ENCODE measurements at places on chromosomes 1 and 21.

DNA sequence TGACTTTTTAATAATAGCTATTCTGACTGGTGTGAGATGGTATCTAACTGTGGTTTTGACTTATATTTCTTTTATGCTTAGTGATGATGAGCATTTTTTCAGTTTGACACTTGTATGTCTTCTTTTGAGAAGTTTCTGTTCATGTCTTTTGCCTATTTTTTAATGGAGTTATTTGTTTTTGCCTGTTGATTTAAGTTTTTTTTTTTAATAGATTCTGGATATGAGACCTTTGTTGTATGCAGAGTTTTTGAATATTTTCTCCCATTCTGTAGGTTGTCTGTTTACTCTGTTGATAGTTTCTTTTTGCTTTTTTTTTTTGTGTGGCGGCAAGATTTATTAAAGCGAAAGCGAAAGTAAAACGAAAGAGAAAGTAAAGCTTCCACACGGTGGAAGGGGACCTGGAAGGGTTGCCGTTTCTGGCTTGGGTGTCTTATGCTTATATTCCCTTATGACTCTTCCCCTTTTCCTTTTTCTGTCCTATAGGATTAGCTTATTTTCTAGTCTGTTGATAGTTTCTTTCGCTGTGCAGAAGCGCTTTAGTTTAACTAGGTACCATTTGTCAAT lies 67.6 kb downstream of the TBX19 start:
- no peak for DNase-seq

DNA sequence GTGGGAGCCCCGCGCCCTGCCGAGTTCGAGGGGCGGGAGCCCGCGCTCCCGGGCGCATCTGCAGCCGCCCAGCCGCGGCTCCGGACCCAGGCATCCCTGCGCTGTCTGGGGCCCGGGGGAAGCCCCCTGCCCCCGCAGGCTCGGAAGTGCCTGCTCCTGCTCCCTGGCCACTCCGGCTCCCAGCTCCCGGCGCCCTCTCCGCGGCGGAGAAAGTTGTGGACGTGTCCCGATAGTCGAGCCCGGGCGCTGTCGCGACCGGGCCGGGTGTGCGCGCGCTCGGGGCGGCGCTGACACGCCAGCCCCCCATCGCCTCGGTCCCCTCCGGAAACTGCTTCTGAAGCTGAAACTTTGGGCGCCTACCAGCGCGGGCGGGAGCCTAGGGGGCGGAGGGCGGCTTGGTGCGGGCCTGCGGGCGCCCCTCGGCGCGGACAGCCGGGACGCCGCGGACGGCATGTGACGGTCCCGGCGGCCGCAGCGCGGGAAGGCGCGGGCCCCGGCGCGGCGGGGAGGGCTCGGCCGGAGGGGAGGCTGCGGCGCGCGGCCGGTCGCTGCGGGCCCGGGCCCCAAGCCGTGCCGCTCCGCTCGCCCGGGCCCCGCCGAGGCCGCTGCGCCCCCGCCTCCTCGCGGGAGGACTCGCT lies 515 bp downstream of the MAN1C1 start:
- DNase-seq, result no peak

- DNase-seq, result no peak
Observed at GRCh38 chr1:204084247-204084772, 11.4 kb downstream of the SOX13 start.

- no peak for DNase-seq
Observed at GRCh38 chr1:169161496-169162194, 55.2 kb downstream of the ATP1B1 start.

DNA sequence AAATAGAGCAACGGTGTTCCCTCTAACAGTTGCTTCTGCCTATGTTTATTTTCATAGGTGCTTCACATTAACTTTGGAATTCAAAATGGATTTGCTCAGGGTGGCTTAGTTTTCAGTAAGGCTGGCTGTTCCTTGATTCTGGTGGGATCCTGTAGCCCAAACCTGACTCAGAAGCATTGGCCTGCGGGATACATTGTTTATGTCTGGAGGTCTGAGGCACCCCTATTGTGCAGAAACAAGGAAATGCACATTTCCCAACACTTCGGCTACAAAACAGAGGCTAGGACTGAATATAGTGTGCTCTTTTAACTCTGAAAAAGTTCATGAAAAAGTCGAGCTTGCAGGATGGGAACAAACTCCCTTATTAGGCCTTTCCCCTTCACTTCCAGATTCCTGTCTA lies 133.8 kb upstream of the F3 start:
- no peak for DNase-seq

- no peak for DNase-seq
Observed at GRCh38 chr1:200355801-200356200, 54.0 kb downstream of the ZNF281 start.

GRCh38 chr1:8416881-8417280 lies 99.0 kb downstream of the SLC45A1 start:
- no peak for DNase-seq

DNA sequence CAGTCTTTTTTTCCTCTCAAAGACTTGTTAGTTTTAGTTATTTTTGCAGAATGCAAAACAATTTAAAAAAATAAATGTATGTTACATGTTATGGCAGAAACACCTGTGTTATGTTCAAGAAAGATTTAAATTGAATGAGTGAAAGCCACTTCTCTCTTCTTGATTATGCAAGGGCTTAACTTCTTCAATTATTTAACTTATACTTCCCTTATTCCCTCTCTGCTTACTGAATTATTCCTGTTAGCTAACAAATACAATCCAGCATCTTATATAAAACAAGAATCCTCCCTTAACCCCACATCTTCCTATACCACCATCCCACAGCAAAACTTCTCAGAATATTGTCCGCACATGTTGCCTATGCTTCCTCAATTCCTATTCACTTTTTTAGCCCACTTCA lies 10.7 kb upstream of the FCER1A start:
- no peak for DNase-seq

DNA sequence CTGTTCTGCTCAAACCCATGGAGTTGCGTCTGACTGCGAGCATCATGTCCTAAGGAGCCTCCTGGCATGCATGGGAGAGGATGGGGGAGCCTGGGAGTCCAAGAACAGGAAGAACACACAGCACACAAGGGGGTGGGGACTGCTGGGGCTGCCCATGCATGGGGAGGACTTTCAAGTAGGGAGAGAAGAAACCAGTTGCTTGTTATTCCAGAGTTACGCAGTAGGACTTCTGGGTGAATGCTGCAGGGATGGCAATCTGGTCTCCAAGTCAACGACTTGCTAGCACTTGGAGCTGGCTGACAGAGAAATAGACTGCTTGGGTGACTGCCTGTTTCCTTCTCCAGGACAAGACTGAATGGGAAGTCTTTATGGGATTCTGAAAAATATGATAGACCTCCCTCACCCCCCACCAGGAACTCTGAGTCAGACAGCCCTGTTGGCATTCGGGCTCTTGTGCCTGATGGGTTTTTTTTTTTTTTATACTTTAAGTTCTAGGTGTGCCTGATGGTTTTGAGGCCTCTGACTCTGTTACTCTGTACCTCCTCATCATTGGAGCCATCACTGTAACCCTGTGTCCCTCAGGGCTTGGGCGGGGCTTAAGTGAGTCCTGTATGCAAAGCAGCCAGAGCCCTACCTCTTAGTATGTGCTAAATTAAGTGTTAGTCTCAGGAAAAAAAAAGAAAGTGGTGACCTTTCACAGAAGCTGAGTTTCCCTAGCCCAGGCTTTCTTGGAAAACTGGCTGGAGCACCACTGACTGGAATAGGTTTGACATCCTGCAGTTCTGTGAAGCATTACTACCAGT lies 30.3 kb downstream of the MAP3K21 start:
- no peak for DNase-seq

DNA sequence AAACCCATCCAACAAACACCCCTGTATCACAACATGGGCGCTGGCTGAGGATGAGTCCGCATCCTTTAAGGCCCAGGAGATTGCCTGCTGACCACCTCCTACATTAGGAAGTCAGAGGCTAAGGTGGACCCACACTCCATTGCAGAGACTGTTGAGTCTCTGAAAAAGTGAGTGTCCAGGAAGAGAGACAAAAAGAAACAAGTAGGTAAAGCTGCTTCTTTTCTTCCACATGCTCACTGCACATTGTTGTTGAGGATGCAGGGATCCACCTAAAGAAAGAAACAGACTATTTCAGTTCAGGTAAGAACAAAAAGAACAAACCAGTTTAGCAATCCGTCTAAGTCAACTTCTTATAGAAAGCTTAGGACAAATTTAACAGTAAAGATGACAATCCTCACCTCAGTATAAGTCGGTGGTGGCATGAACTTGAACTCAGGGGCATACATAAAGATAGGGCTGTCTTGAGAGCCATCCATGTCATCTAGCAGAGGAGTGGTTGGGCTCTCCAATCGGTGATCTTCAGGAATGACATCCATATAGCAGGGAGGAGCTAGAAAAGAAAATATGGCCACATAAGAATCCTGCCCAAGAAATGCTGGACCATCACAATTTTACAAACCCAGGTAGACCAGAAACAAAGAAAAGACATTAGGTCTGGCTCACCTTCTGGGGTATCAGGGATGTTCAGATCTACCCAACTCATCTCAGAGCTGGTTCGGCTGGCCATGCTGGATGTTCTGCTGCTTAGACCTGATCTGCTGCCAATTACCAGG lies 2.6 kb downstream of the TXNIP start:
- no peak for DNase-seq

- no peak for DNase-seq
Observed at GRCh38 chr1:208177656-208178055, 66.5 kb downstream of the PLXNA2 start.

- DNase-seq, result no peak
Observed at GRCh38 chr1:174407665-174408064, 40.1 kb upstream of the GPR52 start.

- DNase-seq, result no peak
Observed at GRCh38 chr1:65317866-65318653, 8.7 kb downstream of the DNAJC6 start.

DNA sequence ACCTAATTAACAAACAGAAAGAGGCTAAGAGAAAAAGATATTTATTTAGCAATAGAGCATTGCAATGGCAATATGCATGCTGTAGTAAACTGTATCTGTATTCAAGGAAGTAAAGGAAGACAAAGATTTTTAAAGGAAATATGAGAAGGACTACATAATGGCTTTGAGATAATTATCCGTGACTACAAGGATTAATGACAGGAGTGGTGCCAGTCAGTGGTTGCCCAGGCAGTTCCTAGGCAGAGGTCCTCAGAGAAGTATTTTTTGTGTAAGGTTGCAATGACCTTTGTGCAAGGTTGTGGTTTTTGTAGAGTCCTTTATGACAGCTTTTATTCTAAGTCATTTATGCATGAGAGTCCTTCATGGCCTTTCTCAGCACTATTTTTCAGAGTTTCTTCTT lies 711.1 kb upstream of the CHRM3 start:
- no peak for DNase-seq

DNA sequence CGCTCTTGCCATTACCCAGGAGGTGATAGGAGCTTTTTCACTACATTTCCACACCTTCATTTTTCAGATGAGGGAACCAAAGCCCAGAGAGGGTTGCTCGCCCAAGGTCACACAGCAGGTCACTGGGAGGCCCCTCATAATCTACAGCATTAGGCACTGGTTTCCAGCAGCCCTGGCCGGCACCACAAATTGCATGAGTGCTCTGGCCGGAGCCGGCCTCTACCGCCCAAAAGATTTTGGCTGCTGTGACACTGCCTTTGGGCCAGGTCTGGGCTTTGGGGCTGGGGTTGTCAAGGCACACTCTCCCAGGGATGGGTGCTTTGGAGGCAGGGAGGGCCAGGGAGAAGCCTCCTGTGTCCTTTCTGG lies 15.4 kb downstream of the DHRS3 start:
- no peak for DNase-seq

- no peak for DNase-seq
Observed at GRCh38 chr1:22717037-22717760, 6.6 kb downstream of the EPHB2 start.

DNA sequence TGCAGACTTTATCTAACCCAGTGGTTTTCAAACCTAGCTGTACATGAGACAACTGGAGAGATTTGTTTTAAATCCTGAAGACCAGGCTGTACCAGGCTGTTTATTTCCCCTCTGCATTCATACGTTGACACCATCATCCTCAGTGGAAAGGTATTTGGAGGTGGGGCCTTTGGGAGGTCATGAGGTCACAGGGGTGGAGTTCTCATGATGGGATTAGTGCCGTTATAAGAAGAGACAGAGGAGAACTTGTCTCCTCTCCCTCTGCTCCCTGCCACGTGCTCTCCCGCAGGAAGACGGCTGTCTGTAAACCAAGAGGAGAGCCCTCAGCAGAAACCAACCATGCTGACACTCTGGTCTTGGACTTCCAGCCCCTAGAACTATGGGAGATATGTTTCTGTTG lies 165.4 kb downstream of the ADSS2 start:
- no peak for DNase-seq

DNA sequence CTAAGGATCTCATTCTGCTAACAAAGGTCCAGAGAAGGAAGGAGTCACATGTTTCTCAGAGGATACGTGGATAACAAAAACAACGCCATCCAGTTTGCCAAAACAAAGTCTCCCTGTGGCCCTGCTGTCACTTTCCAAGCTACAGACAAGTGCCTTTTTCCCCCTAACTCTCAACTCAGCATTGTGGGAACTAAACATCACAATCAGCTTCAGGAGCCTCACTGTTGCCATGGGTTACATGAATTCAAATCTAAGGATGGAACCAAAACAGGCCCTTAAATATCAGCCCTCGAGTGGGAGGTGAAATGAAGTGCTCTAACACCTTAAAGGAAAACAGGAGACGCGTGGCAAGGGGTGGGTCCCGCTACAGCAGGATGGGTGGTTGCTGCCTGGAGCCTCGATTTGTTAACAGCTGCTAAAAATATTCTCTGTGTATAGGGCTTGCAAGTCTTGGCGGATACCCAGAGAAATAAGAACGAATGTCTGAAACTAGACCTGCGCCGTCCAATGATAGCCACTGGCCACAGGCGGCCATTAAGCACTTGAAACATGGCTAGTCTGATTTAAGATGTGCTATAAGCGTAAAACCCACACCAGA lies 66.4 kb upstream of the SOD1 start:
- DNase-seq, result no peak

DNA sequence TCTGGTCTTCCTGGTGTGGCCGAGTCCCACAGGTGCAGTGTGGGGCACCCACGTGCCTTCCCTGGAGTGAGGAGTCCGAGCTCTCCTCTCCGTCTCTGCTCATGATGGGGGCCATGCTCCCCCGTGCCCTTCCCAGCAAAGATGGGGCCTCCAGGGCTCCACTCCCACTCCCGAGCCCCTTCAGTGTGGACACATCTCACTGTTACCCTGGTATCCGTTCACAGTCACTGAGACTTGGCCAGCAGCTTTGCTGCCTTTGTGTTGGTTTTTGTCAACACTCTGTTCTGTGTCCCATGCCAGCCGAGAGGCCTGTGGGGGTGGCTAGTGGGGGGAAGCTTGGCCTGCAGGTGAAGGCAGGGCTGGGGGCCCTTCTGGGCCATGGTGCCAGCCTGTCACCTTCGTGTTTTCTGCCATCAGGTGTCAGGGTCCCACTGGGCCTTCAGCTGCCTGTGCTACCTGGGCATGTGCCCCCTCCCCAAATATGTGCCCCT lies 46.9 kb upstream of the POFUT2 start:
- no peak for DNase-seq

- no peak for DNase-seq
Observed at GRCh38 chr1:34695580-34695979, 59.3 kb upstream of the GJB5 start.

DNA sequence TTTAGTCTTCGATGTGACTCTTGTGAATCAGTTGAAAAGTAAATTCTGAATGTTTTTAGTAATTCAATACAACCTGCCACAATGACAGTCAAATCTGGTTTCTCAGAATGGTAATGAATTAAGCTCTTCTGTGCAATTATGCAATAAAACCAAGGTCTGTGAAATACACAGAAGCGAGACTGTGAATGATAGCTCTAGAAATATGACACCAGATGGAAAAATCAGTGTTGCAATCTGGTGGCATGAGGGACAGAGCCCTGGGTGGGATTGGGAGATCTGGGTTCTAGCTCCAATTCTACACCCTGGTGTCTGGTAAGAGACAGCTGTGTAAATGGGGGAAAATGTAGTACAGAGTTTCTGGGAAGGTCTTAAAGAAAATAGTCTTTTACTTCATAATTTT lies 586.4 kb upstream of the ZRANB2 start:
- DNase-seq, result no peak

All from thymus (tissue), 14 donors.